Spinal cord (tissue), 10 donors: ENCODE measurements at places on chromosomes 2 and 18. TPM values are rescaled to one million over a fixed set of nuclear protein-coding genes. Genes with fewer than 3 reads are reported as not detected.

Gene B3GNT7
- 5.9 TPM for total RNA-seq

Gene DUSP2
- 7.3 TPM for total RNA-seq

Gene ERMN
- total RNA-seq: 30.0 TPM

Gene ADRA2B
- 0.79 TPM for total RNA-seq

Gene TMEM17
- total RNA-seq: 6.0 TPM

Gene TRABD2A
- total RNA-seq: 2.9 TPM

Gene XDH
- under 0.01 TPM for total RNA-seq

Gene HRH4
- total RNA-seq: 0.20 TPM

Gene FAM237A
- total RNA-seq: not detected

Gene TSHZ1
- total RNA-seq: 23.7 TPM

Gene SH3BP4
- total RNA-seq: 29.6 TPM

Gene CACNB4
- 62.9 TPM for total RNA-seq
